ENCODE measurements at places on chromosomes 13 and 19.

DNA sequence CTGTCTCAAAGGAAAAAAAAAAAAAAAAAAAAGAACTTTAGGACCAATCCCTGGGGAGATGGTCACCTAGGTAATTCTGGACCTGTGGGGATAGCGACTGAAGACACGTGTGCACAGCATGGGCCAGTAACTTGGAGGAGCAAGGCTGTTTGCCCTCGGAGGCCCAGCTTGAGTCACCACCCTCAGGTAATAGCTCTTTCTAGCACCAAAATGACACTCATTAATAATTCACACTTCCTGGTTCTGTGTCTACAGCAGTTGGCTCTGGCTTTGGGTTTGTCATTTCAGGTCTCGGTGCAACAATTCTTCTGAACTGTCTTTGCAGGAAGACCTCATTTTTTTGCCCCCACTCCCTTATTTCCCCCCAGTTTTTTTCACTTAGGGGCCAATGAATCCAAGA, 3.9 kb upstream of the ATP11A start:
- DNase-seq: no peak

GRCh38 chr19:34480971-34481841, at the start of gene WTIP:
Gene WTIP, plus strand, starts transcription at chr19:34481758. Its CDS starts 217 bp downstream, at chr19:34481975.
- peak; percentile 66 for DNase-seq

DNA sequence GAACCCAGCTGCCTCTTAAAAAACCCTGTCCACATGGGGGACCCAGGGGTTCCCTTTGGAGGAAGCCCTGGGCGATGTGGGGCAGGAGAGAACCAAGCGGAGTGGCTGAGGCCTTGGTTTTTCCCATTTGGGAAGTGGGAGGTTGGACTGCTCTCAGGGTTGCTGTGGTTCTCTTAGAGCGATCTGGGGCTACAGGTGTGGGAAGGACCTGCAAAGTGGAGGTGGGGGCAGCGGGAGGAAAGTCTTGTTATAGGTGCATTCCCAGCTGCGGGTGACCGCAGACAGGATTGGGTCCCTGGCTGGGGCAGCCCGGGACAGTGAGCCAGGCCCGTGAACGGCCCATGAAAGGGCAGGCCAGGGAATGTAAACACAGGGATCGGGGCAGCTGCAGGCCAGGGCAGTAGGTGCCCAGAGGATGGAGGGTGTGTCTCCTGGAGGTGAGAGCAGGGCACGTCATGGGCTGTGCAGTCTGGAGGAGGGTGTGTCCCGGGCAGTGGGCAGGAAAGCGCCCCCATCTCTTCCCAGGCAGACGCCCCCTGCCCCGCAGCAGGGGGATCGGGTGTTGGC, 814 bp downstream of the SLC25A23 start:
- DNase-seq: no peak

DNA sequence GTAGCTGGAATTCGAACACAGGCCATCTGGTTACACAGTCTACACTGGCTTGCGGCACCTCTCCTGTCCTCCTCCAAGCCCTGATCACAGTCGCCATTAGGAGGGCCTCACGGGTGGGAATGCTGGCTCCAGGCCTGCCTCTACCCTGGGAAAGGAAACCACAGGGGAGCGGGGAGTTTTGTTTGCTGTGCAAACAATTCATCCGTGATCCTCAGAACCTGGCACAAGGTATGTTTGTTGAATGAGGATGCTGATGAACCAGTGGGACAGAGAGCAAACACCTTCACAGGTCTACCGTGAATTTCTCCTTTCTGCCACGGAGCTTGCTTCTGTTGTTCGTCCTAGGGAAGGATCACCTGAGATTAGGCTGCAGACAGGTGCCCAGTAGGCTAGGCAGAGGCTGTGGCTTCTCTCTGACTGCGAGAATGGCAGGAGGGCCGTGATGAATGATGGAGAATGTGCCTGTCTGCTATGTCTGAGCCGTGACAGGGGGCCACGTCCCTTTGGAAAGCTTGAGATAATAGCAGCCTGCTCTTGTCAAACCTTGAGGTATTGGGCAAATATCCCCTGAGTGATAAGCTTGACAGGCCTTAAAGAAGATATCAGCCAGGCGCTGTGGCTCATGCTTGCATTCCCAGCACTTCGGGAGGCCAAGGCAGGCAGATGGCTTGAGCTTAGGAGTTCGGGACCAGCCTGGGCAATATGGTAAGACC, 36.7 kb downstream of the PIN1 start:
- no peak for DNase-seq

DNA sequence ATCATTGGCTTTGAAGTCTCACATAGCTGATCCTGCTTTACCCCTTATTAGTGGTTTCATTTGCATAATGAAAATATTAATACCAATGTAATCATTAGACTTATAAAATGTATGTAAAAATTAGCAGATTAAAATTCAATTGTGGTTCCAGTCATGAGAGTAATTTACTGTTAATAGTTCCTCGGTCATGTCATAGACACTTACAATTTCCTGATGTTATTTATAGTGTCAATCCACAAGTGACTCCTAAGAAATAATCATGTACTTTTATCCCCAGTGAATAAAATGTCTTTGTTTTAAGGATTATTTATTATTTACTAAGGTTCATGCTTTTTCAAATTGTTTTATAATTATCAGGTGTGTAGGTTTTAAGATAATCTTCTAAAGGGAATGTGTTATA, 138.5 kb downstream of the PCDH9 start:
- DNase-seq: no peak

GRCh38 chr13:110509971-110510786, 51.3 kb downstream of the RAB20 start:
- no peak for DNase-seq

DNA sequence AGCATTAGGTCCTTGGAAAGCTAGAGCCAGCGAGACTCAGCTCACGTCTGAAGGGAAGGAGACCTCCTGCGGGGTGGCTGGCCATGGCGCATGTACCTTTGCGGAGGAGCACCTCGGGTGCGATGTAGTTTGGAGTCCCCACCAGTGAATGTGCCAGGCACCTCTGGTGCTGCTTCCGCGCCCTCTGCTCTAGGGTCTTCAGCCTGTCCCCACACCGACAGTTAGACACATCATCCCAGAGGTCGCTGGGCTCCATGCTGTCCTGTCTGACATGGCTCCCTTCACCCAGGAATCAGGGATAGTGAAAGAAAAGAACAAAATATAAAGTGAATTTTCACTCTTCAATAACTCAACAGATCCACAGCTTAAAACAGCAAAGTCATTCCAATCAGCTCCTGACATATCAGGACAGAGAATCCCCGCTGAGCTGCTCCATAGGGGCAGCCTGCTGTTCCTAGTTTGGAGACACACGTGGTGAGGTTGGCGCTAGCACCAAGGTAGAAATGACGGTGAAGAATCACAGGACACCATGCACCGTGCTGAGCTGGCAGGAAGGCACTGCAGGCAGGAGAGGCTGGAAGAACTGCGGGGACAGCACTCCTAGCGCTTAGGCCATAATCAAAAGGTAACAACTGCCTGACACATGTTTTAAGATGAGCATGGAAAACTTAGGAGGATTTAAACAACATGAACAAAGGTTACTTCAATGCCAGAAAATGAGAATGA, 79.0 kb upstream of the XPO4 start:
- DNase-seq: no peak

- DNase-seq: peak; percentile 87
Observed at GRCh38 chr19:2469102-2469914, 6.6 kb upstream of the GADD45B start.

- peak; percentile 73 for DNase-seq
Observed at GRCh38 chr19:58362272-58362994, at the start of gene ZNF497. Gene ZNF497, minus strand, starts transcription at chr19:58362751. Its CDS starts 5,116 bp downstream, at chr19:58357635.

GRCh38 chr19:32674931-32675719, at the start of gene ANKRD27:
Gene ANKRD27, minus strand, starts transcription at chr19:32675180. Its CDS starts 16,165 bp downstream, at chr19:32659015.
- peak; percentile 87 for DNase-seq

GRCh38 chr13:40518481-40518882, 148.0 kb downstream of the FOXO1 start:
- no peak for DNase-seq

GRCh38 chr13:47039106-47039505, 142.3 kb upstream of the HTR2A start:
- peak; percentile 73 for DNase-seq

DNA sequence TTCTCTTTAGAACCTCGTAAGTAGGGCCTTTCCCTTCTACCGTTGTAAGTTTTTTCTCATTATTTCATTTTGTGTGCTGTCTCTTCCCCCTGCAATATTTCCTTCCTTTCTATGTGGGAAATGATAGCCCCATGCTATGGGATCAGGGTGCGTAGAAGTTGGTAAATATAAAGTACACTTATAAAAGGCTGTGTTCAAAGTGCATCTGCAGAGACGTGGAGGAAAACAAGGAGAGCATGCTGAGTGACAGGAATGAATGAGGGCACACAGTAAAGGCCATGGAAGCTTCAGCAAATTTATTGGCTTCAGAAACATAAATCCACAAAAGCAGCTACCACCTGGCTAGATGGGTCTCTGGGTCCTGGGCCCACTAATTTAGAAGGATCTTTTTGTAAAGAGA, 21.6 kb upstream of the SPRY2 start:
- no peak for DNase-seq

- peak; percentile 25 for DNase-seq
Observed at GRCh38 chr13:99916366-99917103, 55.0 kb downstream of the ZIC5 start.

DNA sequence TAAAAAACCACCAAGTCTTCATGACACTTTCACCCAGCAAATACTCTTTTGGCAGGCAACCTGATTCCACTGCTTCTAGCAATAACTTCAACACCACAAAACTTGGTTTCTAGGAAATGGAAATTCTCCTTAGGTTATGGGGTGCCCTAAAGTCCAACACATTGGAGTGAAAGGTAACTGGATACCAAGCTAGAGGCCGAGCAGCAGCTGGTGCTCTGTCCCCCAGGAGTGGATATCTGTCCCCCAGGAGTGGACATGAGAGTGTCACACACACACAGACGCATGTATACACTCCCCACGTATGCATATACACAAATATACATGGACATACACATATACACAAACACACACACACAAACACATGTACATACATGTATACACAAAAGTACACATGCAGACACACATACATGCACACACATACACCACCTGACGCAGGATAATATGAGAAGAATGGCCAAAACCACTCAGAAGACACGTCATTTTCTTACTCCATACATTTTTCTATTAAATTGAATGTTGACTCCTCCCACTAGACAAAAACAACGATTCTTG, 50.8 kb downstream of the RFX2 start:
- no peak for DNase-seq

DNA sequence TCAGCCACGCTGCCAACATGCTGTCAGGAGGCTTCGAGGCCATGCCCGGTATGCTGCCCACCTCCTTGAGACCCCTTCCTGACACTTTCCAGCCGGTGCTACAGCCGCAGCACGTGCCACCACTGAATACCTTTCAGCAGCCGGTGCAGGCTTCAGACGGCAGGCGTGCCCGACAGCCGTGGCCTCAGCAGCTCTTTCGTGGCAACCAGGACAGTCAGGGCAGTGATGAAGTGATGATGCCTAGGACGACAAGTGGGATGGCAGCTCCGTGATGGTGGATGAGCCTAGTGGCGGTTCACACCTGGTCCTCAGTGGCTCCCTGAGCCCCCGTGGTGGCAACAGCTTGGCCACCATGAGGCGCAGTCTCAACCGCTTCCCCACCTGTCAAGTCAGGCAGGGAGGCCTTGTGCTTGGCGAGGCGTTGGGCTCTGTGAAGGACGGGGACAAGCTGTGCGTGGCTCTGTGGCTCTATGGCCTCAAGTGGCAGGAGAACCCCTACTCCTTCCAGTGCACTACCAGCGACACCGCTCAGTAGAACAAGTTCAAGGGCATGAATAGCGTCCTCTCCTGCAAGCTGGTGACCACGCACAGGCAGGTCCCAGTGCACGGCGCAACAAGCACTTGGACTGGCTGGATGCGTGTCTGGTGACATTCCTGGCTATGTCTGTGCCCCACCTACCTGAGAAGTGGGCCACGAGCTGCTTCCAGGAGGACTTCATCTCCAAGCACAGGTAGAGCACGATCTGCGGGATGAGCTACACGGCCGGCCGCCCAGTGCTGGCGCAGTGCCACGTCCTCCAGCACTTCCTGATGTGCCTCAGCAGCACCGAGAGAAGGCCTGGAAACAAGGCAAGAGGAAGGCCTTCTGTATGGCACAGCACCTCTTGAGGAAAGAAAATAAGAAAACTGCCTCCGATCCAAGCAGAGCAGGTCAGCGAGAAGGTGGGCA, 18.2 kb upstream of the ZNF14 start:
- no peak for DNase-seq

DNA sequence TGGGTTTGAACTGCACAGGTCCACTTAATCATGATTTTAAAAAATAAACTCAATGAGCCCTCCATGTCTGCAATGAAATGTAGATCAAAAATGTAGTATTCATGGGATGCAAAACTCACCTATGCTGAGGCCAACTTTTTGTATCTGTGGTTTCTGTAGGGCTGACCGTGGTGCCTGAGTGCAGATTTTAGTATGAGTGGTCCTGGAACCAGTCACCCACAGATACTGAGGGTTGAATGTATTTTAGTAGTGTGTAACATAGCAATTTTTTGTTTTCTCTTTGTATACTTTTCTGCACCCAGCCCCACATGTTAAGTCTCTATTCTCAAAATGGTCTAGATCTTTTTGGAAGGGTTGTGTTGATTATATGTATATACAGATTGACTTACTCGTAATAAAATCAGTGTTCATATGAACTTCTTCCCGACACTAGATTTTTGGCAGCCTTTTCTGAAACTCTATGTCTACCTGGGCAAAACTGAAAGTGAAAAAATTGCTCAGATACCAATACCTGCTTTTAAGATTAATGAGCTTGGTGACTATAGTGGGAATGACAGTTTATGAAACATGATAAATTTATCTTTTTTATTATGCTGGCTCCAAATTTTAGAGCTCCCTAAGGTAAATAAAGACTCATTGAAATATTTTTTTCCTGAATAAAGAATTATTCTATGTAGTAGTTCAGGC, 51.6 kb downstream of the DNAJC15 start:
- DNase-seq: no peak

DNA sequence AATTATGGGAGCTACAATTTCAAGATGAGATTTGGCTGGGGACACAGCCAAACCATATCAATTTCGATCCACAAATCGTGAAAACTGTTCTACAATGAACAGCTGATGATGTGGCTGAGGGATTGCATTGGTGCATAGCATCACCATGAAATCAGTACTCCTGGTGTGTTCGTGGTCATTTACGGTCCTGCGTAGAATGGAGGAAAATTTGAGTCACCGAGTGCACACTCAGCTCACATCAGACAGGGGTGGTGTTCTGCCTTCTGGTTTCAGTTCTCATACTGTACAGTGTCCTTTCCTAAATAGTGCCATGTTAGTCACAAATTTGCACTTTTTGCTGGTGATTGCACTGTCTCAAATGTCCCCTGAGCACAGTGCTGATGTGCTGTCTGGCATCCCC, 39.2 kb downstream of the MYH14 start:
- no peak for DNase-seq

GRCh38 chr13:31699650-31700049, 39.7 kb upstream of the RXFP2 start:
- no peak for DNase-seq

GRCh38 chr13:114272977-114273376, 8.4 kb upstream of the UPF3A start:
- DNase-seq: no peak

GRCh38 chr19:13072188-13072908, 30.3 kb downstream of the LYL1 start:
- no peak for DNase-seq

- DNase-seq: no peak
Observed at GRCh38 chr19:28655054-28655453, 557.9 kb downstream of the UQCRFS1 start.

All from skeletal muscle cell (primary cell).